Effector CD8-positive, alpha-beta T cell (primary cell): ENCODE measurements at places on chromosomes 13 and 19.

GRCh38 chr13:73891805-73892204 lies 242.4 kb downstream of the KLF12 start:
- no peak for DNase-seq

- no peak for DNase-seq
Observed at GRCh38 chr13:112582263-112582662, 5.7 kb downstream of the TUBGCP3 start.

DNA sequence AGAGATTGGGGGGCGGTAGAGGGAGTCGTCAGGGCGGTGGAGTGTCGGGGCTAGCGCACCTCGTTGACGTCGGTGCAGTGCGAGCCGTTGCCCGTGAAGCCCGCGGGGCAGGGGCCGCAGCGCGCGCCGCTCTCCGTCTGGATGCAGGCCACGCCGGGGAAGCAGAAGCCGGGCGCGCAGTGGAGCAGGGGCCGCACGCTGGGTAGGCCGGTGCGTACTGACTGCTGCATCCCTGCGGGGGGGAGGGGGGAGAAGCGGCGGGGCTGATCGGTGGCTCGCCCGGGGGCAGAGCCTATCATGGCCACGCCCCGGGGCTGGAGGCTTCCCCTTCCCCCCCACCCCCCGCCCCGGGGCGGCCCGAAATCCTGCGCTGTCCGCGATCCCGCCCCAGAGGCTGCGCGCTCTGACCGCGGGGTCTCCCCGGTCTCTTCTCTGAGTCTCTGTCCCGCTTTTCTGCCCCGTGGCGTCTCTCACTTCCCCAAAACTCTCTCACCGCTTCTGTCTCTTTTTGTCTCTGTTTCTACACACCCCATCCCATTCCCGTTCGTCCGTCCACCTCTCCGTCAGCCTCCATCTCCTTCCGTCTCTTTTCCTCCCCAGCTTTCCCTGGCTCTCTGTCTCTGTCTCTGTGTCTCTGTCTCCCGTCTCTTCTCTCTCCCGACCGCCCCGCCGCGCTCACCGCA lies 1.1 kb downstream of the COMP start:
- no peak for DNase-seq

GRCh38 chr19:5772416-5772815 lies 12.1 kb downstream of the PRR22 start:
- DNase-seq = no peak

DNA sequence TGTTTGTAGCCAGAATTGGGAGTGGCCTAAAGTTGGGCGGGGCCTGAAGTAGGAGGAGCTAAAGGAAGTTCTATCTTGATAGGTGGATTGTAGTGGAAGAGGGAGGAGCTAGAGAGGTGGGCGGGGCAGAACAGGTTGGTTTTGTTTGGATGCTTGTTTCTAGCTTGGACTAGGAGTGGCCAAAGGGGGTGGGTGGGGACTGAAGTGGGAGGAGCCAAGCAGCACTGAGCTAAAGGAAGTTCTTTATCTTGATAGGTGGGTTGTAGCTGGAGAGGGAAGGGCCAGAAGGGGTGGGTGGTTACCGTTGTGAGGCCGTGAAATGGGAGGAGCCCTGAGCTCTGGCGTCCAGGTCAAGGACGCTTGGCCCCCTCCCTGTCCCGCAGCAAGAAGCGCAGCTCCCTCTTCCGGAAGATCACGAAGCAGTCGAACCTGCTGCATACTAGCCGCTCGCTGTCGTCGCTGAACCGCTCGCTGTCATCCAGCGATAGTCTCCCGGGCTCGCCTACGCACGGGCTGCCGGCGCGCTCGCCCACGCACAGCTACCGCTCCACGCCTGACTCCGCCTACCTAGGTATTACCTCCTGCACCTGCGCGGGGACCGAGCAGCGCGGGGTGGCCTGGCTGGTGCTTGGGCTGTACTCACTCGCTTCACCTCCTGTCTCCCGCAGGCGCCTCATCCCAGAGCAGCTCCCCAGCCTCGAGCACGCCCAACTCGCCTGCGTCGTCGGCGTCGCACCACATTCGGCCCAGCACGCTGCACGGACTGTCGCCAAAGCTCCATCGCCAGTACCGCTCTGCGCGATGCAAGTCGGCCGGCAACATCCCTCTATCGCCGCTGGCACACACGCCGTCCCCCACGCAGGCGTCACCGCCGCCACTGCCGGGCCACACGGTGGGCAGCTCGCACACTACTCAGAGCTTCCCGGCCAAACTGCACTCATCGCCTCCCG lies 8.0 kb downstream of the DNASE2 start:
- DNase-seq = peak; percentile 52

GRCh38 chr19:56167064-56167578 lies 8.7 kb upstream of the GALP start:
- no peak for DNase-seq

- DNase-seq = no peak
Observed at GRCh38 chr19:55044286-55044685, 6.2 kb upstream of the GP6 start.

GRCh38 chr19:32751066-32751465 lies 31.5 kb downstream of the TDRD12 start:
- DNase-seq = no peak

GRCh38 chr19:48905664-48906063 lies 5.6 kb downstream of the NUCB1 start:
- no peak for DNase-seq

GRCh38 chr13:28579322-28579721 lies 79.6 kb upstream of the POMP start:
- DNase-seq = no peak

GRCh38 chr13:102170305-102170704 lies 231.5 kb downstream of the FGF14 start:
- DNase-seq = no peak

- peak; percentile 18 for DNase-seq
Observed at GRCh38 chr19:55080121-55080967, 4.7 kb downstream of the EPS8L1 start.

- no peak for DNase-seq
Observed at GRCh38 chr13:110726726-110727125, 13.2 kb downstream of the ING1 start.

DNA sequence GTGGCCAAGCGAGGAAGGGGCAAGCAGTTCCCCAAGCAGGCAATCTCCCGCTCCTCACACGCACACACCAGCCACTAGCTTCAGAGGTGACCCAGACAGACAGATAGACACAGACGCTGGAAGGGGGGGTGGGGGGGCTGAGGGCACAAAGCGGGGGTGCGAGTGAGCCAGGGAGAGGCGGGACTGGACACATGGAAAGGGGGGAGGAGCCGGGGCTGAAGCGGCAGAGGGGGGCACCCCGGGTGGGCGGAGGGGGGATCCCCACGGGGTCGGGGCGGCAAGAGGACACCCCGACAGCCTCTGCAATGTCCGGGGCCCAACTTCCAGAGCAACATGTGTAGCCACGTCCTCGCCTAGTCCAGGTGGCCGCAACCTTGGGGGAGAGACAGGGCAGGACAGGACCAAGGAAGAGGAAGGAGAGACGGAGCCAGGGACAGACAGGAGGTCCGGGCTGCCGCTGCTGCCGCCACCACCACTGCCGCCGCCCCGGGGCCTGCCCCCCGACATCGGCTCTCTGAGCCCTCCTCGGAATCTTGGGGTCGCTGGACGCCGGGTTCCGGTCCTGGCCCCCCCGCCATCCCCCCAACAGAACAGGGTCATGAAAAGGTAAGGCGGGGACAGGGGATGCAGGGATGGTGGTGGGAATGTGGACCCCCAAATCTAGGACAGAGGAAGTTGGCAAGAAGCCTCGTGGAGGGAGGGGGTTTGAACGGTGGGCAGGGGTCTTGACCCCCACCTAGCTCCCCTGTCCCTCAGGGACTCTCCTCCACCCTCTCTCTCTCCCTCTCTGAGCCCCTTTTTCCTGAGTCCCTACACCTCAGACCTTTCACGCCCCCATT lies 1.1 kb downstream of the GRIN2D start:
- no peak for DNase-seq

DNA sequence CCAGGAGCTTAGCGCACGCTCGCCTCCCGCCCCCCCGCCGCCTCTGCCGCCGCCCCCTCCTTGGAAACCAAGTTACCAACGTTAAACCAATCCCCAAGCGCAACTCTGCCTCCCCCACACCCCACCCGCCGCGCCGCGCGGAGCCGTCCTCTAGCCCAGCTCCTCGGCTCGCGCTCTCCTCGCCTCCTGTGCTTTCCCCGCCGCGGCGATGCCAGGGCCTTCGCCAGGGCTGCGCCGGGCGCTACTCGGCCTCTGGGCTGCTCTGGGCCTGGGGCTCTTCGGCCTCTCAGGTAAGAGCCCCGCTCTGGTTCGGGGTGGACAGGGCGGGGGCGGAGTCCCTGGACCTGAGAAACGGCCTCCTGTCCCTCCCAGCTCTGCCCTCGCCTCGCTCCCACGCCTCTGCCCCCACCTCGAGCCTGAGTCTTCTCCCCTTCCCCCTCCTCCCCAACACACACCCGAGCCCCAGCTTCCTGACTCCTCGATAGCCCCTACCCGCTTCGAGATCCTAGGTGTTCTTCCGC lies at the start of gene ICAM5:
TSS of gene ICAM5 (plus strand) at position 117 of the 521 bp plus-strand sequence. CDS start at position 209, 92 bp downstream.
- no peak for DNase-seq

DNA sequence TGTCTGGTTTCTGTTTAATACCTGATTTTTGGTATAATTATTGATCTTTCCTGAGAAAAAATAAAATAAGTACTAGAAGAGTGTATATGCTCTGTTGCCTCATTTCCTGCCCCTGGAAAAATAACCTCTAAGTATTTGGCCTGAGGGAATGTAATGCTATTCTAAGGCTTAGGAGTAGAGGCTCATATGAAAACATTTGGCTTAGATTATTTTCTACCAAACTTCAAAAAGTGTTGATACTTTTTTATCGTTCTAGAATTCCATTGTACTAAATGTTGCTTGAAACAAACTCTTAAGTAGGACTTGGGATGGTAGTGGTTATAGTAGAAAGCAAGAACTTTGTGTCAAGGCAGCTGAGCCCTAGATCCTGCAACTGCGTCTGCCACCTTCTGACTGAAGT lies 57.8 kb downstream of the COG3 start:
- no peak for DNase-seq

DNA sequence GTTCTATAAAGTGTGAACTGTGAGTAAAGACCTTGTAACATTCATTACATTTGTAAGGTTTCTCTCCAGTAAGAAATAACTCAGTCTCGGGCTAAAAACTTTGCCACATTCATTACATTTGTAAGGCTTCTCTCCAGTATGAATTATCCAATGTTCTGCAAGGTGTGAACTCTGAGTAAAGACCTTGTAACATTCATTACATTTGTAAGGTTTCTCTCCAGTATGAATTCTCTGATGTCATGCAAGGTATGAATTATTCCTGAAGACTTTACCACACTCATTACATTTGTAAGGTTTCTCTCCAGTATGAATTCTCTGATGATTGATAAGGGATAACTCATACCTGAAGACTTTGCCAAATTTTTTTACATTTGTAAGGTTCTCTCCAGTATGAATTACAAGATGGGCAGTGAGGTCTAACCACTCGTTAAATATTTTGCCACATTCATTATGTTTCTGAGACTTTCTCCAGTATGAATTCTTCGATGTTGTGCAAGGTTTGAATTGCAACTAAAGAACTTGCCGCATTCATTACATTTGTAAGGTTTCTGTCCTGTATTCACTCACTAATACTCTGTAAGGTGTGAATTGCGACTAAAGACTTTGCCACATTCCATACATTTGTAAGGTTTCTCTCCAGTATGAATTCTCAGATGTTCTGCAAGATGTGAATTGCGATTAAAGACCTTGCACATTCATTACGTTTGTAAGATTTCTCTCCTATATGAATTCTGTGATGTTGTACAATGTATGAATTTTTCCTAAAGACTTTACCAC lies 21.2 kb downstream of the ZNF578 start:
- no peak for DNase-seq

GRCh38 chr19:30209617-30210600 lies 162.3 kb upstream of the ZNF536 start:
- no peak for DNase-seq

DNA sequence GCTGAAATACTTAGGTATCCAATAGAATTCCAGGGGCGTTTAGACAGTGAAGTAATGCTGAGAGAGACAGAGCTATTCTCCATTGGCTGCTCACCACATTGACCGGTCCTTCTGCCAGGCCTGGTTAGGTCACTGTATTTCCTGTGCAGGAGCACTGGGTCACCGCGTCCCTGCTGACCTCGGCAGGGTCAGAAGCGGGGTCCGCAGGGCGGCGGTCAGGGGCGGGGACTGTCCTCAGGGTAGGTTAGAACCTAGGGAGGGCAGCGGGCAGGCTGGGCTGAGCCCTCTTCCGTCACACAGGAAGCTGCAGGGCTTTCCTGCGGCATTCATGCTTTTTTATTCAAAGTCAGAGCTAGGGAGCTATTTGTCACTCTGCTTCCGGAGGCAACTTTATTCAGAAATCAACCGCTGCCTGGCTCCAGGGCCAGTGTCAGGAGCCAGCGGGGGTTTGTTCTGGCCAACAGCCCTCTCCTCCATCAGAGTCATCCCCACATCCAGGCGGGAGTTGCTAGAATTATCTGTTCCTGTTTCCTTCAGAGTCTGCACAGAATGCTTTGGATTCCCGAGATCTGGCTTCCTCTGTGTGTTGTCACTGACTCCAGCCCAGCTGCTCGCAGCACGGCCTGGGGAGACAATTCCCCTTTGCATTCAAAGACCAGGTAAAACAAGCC lies 81.2 kb upstream of the WASF3 start:
- no peak for DNase-seq

GRCh38 chr13:71290963-71291841 lies 575.8 kb downstream of the DACH1 start:
- peak; percentile 14 for DNase-seq

GRCh38 chr13:41900918-41901317 lies 60.0 kb downstream of the VWA8 start:
- no peak for DNase-seq

GRCh38 chr19:40134866-40135265 lies 44.1 kb upstream of the ZNF780A start:
- no peak for DNase-seq
